LHCN-M2 (cell line): ENCODE measurements at places on chromosomes 7 and 10. TPM values are rescaled to one million over a fixed set of nuclear protein-coding genes. Genes with fewer than 3 reads are reported as not detected.
A peak's percentile ranks its signal among the peaks of the same experiment; 100 is the strongest.

DNA sequence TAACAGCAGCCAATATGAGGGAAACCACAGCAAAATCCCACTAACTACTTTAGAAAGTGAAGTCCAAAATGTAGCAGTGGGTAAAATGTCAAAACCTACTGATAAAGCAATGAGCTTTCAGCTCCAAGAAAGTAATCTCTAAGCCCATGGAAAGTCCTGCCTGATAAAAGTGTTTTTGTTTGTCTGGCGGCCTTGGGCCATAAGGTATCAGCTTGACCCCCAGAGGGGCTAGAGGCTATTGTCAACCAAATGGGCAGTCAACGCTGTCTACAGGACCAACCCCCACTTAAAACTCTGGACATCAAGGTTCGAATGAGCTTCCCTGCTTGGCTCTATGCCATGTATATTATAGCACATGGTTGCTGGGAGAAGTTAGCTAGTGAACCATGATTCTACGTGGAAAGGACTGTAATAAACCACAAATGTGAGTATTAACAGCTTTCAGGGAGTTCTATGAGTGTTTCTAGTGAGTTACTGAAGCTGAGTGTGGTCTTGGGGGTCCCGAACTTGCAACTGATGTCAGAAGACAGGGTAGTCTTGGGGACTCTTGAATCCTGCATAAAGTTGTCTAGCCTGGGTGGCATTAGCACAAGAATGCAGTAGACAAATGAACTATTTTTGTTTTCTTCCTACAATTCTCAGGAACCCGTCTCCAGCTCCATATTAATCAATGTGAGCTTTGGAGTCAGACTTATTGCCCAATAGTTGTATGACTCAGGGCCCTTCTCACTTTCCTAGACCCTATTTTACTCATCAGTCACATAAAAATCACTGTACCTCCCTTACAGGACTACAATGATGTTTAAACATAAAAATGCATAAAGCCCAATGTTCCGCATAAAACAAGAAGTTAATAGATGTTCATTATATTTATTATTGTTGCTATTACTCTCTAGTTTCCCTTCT, 164.9 kb downstream of the DGKI start:
- peak; percentile 92 for DNase-seq

- peak; percentile 19 for DNase-seq
Observed at GRCh38 chr7:142002179-142002578, 6.5 kb downstream of the MGAM start.

Gene TMEM213
- total RNA-seq: not detected in 2 replicates

Gene ARHGAP22
- 255 and 312 TPM in 2 replicates for total RNA-seq

Gene TMEM26
- 0.71 and 1.8 TPM in 2 replicates for total RNA-seq

- DNase-seq: no peak
Observed at GRCh38 chr7:157373493-157373892, 36.7 kb downstream of the DNAJB6 start.

GRCh38 chr10:88962336-88962735, 9.8 kb upstream of the ACTA2 start:
- DNase-seq: no peak

Gene DMBT1
- 18.4 and 21.9 TPM in 2 replicates for total RNA-seq

GRCh38 chr10:131871673-131872005, 29.2 kb upstream of the PPP2R2D start:
- no peak for DNase-seq

DNA sequence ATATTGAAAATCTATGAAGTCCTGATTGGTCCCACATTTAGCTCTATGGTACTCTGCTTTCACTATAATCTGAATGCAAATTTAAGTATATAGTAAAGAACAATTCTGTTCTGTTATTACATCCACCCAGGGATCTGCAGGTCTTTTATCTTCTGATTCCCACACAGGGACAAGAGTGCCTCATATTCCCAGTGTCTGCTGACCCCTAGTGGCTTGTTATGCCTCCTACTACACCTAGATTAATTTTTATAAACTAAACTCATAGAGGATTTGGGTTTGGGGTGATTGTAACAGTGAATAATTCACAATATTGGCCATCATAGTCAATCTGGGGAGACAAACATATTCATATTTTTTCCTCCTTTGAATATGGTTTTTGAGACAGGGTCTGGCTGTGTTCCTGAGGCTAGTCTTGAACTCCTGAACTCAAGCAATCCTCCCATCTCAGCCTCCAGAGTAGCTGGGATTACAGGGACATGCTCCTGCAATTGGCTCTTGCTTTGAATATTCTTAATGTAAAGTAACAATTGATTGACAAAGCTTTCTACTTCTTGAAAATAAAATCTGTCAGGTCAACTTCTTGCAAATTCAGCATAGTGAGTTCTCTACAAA, 282.1 kb downstream of the KCND2 start:
- DNase-seq: peak; percentile 62

Gene TMEM229A
- total RNA-seq: not detected in 2 replicates

- DNase-seq: no peak
Observed at GRCh38 chr10:129501652-129502436, 34.8 kb downstream of the MGMT start.

Gene MALRD1
- not detected in 2 replicates for total RNA-seq

Gene SPDYE2B
- total RNA-seq: not detected in 2 replicates

DNA sequence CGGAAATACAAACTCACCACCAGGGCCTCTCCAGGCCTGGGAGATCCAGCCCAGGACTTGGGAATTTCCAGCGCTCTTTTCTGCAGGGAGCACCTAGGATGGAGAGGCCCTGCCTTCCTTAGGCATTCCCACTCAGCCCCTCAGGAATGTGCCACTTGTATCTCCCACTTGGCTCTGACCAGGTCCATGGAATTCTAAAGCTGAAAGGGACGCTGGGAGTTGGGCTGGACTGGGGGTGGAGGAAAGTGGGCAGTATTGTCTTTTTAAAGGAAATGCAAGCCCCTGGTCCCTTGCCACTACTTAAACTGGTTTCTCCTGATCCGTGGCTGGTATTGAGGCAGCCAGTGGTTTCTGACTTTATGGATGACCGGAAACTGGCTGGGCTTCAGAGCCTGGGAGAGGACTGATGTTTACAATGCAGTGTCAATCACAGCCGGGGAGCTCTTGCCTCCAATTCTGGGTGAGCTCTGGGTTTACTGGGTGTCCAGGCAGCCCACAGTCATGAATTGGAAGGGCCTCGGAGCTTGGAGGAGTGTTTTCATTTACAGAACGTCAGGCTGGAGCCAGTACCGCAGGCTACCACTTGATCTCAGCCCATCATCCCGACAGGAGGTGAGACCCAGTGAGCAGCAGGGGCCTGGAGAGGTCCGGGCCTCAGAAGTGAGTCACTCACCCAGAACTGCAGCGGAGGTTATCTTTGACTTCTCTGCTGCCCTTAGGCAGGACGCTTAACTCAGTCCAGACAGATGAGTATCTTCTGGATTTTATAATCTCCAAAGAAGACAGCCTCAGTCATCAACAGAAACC, 27.3 kb downstream of the AGAP3 start:
- peak; percentile 86 for DNase-seq

DNA sequence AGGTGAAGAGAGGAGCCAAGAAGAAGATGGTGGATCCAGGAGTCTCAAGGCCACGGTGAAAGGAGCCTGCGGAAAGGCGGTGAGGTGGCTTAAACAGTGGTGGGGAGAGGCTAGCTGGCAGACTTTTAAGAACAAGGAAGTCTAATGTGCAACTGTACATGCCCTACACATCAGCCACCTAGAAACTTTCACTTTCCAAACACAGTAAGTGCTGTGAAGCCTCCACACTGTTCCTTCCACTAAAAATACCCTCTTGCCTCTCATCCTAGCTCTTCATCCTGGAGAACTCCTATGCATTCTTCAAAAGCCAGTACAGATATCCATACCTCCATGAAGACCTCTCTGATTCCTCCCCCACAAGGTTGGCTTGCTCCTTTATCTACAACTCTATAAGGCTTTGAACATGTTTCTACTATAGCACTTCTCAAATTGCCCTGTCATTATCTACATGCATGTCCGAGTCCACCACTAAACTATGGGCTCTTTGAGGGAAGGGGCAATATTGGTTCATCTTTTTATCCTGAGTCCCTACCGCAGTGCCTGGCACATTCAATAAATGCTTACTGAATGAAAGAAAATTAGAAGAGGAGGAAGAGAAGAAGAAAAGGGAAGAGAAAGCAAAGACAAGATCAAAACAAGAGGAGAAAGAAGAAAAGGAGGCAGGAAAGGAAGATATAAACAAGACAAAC, 54.2 kb downstream of the DNAJC12 start:
- DNase-seq: no peak

- peak; percentile 19 for DNase-seq
Observed at GRCh38 chr7:125059861-125060456, 130.3 kb upstream of the POT1 start.

Gene ERVW-1
- total RNA-seq: not detected in 2 replicates

- DNase-seq: no peak
Observed at GRCh38 chr7:129729511-129729910, 118.0 kb downstream of the NRF1 start.

DNA sequence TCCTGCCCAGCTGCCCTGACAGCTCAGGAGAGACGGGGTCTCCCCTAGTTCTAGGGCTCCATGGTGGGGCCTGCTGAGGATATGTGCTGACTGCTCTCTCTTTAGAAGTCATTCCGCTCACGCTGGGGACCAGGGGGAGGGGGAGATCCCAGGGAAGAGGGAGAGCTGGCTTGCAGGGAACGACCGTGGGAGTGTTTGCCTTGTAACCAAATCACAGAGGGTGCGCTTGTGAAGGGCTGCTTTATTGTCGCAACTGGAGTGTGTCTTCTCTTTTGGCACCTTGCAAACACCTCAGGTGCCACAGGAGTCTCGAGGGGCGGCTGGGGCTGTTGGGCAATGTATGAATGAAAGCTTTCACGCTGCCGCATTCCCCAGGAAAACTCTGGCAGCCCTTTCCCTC, 531.3 kb upstream of the MKI67 start:
- no peak for DNase-seq

DNA sequence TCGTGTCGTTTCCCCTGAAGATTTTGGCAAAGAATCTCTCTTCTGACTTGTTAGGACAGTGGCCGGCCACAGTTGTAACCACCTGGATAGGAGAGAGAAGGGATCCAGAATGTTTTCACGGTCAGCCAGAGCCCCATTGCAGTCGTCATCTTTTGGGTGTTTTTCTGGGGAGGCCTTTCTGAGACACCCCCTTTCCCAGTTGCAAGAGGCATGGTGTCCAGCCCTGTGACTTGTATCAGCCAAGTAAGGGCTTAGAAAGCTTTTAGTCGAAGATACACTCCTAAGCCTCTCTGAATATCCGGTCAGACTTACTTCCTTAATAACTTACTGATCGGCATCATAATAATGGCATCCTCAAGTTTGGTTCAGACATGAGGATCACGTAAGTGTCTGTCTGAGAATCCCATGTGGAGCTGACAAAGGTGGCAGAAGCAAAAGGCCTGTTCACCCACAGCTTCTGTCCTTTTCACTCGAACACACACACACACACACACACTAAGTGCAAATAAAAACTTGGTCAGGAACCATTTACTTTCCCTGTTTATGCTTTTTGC, 435.7 kb upstream of the GALNT17 start:
- DNase-seq: peak; percentile 15

GRCh38 chr7:80611779-80612178, 26.7 kb upstream of the CD36 start:
- peak; percentile 47 for DNase-seq

GRCh38 chr10:123821136-123821535, 70.5 kb downstream of the CPXM2 start:
- no peak for DNase-seq

- DNase-seq: no peak
Observed at GRCh38 chr7:120838281-120838682, 19.7 kb downstream of the TSPAN12 start.

DNA sequence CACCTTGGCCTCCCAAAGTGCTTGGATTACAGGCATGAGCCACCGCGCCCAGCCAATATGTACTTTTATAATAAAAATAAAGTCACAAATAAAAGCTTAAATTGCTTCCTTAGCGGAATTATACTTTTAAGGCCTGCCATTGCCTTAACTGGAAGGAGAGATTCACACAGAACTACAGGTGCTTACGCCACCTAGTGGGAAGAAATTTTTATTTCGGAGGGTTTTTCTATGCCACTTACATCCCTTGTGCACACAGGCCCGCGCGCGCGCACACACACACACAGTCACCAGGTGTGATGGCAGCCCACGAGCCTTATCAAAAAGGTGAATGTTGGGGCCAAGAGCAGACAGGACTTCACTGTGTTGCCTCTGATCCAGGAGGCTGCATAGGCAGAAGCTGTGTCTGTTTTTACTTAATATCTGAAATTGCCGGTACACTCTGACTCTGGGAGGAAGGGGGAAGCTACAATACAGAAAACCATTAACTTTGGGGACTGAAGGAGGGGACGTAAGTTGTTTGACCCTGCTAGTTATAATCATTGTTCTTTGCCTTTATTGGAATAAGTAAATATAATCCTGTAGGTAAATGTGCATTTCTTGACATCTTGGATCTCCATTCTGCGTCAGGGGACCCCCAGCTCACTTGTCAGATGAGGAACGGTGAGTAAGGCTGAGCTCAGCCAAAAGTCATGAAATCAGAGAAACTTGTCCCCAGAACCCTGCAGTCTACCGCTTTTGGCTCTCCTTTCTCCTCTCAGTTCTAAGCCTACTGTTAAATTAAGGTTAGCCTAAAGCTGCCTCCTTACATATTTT, 87.1 kb downstream of the SLC16A9 start:
- DNase-seq: peak; percentile 59

Gene ENTPD1
- total RNA-seq: 0.11 TPM in 1 of 2 replicates, not detected in the other

Gene NUTM2E
- 0.06 TPM in 1 of 2 replicates, not detected in the other for total RNA-seq

GRCh38 chr10:31580646-31581045, 261.6 kb downstream of the ZEB1 start:
- no peak for DNase-seq

Gene ELAPOR2
- total RNA-seq: 5.7 and 6.0 TPM in 2 replicates

DNA sequence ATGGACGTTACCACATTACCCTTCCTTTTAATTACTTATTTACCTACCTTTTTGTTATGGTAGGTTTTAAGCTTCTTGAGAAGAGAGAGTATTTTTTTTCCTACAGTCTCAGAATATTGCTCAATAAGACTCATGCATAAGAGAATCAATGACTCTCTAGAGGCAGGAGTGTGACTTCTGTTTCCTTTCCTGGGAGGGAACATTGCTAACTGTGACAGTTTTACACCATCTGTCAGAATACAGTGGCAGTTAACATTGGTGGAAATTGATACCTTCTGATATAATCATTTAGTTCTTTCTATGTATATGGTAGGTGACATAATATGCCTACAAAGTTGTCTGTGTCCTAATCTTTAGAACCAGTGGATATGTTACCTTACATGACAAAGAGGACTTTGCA, 348.7 kb upstream of the POT1 start:
- no peak for DNase-seq
